ENCODE measurements at places on chromosomes 12 and 14. TPM values are rescaled to one million over a fixed set of nuclear protein-coding genes. Genes with fewer than 3 reads are reported as not detected.

The RPS6KL1 gene
- 2.1 TPM for total RNA-seq

The PACS2 gene
- 36.2 TPM for total RNA-seq

The LBHD2 gene
- not detected for total RNA-seq

The RIMBP2 gene
- not detected for total RNA-seq

The POP5 gene
- total RNA-seq, result 37.8 TPM

The TAS2R30 gene
- 0.78 TPM for total RNA-seq

The HELB gene
- total RNA-seq, result 1.3 TPM

The ABCD4 gene
- total RNA-seq, result 24.0 TPM

The ATL1 gene
- 1.2 TPM for total RNA-seq

The STYK1 gene
- 2.3 TPM for total RNA-seq

The TUBA1A gene
- 301 TPM for total RNA-seq

The GALNT8 gene
- total RNA-seq, result under 0.01 TPM

The RHOJ gene
- 5.3 TPM for total RNA-seq

The MMP19 gene
- 38.4 TPM for total RNA-seq

The CCDC177 gene
- total RNA-seq, result under 0.01 TPM

The SRRM4 gene
- total RNA-seq, result not detected

The GPR137C gene
- 1.7 TPM for total RNA-seq

The SERPINA6 gene
- 0.13 TPM for total RNA-seq

The CLECL1 gene
- not detected for total RNA-seq

The AGAP2 gene
- total RNA-seq, result 0.48 TPM

The LRRC43 gene
- 0.13 TPM for total RNA-seq

The DIO2 gene
- 1.4 TPM for total RNA-seq

The C12orf54 gene
- not detected for total RNA-seq

The DAO gene
- not detected for total RNA-seq

The ZNF384 gene
- total RNA-seq, result 39.4 TPM

The SMIM41 gene
- 50.8 TPM for total RNA-seq

The KLRC3 gene
- total RNA-seq, result 0.39 TPM

The PDE3A gene
- 3.6 TPM for total RNA-seq

The OR4Q2 gene
- not detected for total RNA-seq

The PTGER2 gene
- total RNA-seq, result 129 TPM

The PAWR gene
- 16.7 TPM for total RNA-seq

The BDKRB2 gene
- 49.1 TPM for total RNA-seq

The PIWIL1 gene
- total RNA-seq, result not detected

The FOXN4 gene
- total RNA-seq, result not detected

The GLT8D2 gene
- 13.1 TPM for total RNA-seq

The LRRIQ1 gene
- total RNA-seq, result 0.48 TPM

The ADCY6 gene
- 42.2 TPM for total RNA-seq

The ASCL1 gene
- not detected for total RNA-seq

The PLBD1 gene
- 6.6 TPM for total RNA-seq

The LUM gene
- total RNA-seq, result 299 TPM

The RIN3 gene
- 7.0 TPM for total RNA-seq

The PFKM gene
- total RNA-seq, result 39.0 TPM

The ABCC9 gene
- total RNA-seq, result 1.6 TPM

The WDR89 gene
- total RNA-seq, result 5.7 TPM
